CD4-positive, CD25-positive, alpha-beta regulatory T cell (primary cell): ENCODE measurements at places on chromosomes 1 and 21. TPM values are rescaled to one million over a fixed set of nuclear protein-coding genes. Genes with fewer than 3 reads are reported as not detected.

DNA sequence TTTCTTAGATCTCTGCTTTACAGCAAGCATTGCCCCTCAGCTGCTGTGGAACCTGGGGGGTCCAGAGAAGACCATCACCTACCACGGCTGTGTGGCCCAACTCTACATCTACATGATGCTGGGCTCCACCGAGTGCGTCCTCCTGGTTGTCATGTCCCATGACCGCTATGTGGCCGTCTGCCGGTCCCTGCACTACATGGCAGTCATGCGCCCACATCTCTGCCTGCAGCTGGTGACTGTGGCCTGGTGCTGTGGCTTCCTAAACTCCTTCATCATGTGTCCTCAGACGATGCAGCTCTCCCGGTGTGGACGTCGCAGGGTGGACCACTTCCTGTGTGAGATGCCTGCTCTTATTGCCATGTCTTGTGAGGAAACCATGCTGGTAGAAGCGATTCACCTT, 33.4 kb upstream of the OR2B11 start:
- no peak overlapping the region for H3K27ac ChIP-seq
- H3K4me1 ChIP-seq: no peaks in the 10 kb centered on the region
- no peak overlapping the region for H3K4me3 ChIP-seq
- no peaks in the 10 kb centered on the region for H3K27me3 ChIP-seq
- no peaks in the 10 kb centered on the region for H3K36me3 ChIP-seq
- DNase-seq: no peak

GRCh38 chr1:46489638-46490405, at the start of gene DMBX1:
DMBX1 (plus strand) TSS chr1:46489836; CDS start chr1:46507011, 17,175 bp downstream.
- DNase-seq: peak; percentile 56
- H3K4me1 ChIP-seq: peaks cover 15% of the 10 kb centered on the region
- H3K36me3 ChIP-seq: no peaks in the 10 kb centered on the region

The IVL gene
- not detected for polyA plus RNA-seq

DNA sequence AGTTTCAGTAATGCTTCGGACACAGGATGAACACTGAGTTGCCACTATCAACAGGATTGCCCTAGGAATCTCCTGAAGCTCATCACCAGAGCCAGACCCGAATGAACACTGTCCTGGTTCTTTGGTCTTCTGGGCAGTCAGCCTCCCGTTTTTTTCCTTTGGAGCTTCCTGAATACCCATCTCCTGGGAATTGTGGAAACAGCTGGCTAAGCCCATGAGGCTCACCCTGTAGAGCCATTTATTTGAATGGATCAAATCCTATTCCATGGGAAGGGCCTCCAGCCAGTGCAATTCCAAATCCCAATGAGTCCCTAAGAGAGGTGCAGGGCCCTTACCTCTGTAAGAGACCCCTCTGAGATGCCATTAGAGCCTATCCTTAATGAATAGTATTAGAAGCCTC, 5.9 kb downstream of the RCSD1 start:
- H3K36me3 ChIP-seq: peaks cover 55% of the 10 kb centered on the region
- H3K27me3 ChIP-seq: no peaks in the 10 kb centered on the region
- peak overlapping the region; percentile 72 for H3K27ac ChIP-seq
- DNase-seq: no peak
- H3K4me1 ChIP-seq: peaks cover 87% of the 10 kb centered on the region

GRCh38 chr1:214165850-214166374, 115.0 kb upstream of the SMYD2 start:
- no peak overlapping the region for H3K27ac ChIP-seq
- H3K27me3 ChIP-seq: no peaks in the 10 kb centered on the region
- DNase-seq: no peak
- no peak overlapping the region for H3K4me3 ChIP-seq
- no peaks in the 10 kb centered on the region for H3K4me1 ChIP-seq

- DNase-seq: peak; percentile 27
- peaks cover 6% of the 10 kb centered on the region for H3K27me3 ChIP-seq
- H3K4me3 ChIP-seq: no peak within 1 kb of the TSS
- no peaks in the 10 kb centered on the region for H3K36me3 ChIP-seq
- H3K4me1 ChIP-seq: peaks cover 18% of the 10 kb centered on the region
These were observed at the start of gene FAM131C for GRCh38 chr1:16073490-16074119. FAM131C (minus strand) TSS chr1:16073651; CDS start chr1:16073442, 209 bp downstream.

The ZNF648 gene
- not detected for polyA plus RNA-seq

DNA sequence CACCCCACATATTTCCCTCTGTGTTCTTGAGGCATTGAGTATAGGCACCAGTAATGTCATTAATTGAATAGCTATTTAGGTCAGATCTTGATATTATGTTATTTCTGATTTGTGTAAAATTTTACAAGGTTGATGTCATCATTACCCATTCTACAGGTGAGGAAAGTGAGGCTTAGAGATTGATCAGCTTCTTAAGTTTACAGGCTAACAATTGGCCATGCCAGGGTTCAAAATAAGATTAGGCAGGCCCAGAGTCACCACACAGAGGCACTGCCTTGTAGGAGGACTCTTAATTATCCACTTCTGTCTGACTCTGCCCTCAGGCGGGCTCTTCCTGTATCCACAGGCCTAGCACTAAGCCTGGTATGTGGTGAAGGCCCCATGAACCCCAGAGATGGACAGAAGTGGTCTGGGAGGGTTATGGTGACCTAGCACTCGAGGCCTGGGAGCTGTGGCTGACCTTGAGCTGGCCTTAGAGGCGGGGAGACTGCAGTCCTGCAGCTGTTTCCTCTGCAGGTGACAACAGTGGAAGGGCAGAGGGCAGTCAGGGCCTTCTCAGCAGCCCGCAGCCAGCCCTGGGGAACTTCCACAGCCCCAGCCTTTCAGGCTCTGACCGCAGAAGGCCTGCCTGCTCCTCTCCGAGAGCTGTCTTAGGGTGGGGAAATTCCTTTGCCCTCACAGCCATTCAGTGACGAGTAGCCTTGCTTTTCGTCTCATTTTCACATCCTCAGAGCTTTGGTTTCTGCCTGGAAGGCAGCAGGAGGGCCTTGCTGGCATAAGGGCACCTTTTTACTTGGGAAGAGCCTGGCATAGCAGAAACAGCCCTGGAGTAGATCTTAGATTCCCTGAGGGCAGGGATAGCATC, 12.2 kb downstream of the ZDHHC18 start:
- H3K36me3 ChIP-seq: peaks cover 51% of the 10 kb centered on the region
- no peaks in the 10 kb centered on the region for H3K27me3 ChIP-seq
- peak; percentile 59 for DNase-seq
- H3K4me1 ChIP-seq: peaks cover 33% of the 10 kb centered on the region
